GM23338 (cell line): ENCODE measurements at places on chromosomes 7 and 10. TPM values are rescaled to one million over a fixed set of nuclear protein-coding genes. Genes with fewer than 3 reads are reported as not detected.

- H3K4me1 ChIP-seq, result no peaks in the 10 kb centered on the region
- no peak for DNase-seq
- H3K36me3 ChIP-seq, result no peaks in the 10 kb centered on the region
- no peaks in the 10 kb centered on the region for H3K27me3 ChIP-seq
These were observed 52.4 kb upstream of the TMEM140 start for GRCh38 chr7:135095450-135095849.

DNA sequence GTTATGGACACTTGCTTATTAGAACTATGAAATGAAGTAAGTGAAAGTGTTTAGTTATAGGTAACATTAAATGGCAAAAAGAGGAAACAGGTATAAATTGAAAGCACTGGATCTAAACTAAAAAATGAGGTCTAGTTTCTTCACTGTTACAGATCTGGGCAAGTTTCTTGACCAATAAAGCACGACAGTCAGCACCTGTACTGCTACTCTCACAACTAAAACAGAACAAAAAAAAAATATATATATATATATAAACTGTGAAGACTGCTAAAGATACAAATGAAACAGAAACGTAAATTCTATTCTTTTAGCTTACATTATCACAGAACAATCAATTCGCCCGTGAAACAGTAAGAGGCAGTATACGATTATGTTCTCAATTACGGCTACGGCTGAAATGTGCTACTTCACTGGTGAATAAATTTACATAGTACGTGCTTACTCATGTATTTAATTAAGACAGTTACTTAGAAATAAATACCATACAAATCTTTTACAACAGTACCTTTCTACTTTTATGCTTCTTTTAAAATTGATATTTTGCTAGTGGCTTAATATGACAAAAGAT, 4.2 kb downstream of the AHR start:
- H3K27me3 ChIP-seq, result peaks cover 13% of the 10 kb centered on the region
- DNase-seq, result peak; percentile 21
- no peaks in the 10 kb centered on the region for H3K36me3 ChIP-seq
- peaks cover 21% of the 10 kb centered on the region for H3K4me1 ChIP-seq
- no peak overlapping the region for H3K4me3 ChIP-seq
- H3K27ac ChIP-seq, result no peak overlapping the region

WNT2 gene
- total RNA-seq, result not detected in 2 replicates

MDH2 gene
- total RNA-seq, result 126 and 150 TPM in 2 replicates

PNLIPRP3 gene
- not detected in 2 replicates for total RNA-seq

MCMBP gene
- 64.4 and 76.6 TPM in 2 replicates for total RNA-seq

GRCh38 chr10:106158241-106158640, 1006.3 kb downstream of the SORCS1 start:
- no peaks in the 10 kb centered on the region for H3K4me1 ChIP-seq
- DNase-seq, result no peak
- H3K4me3 ChIP-seq, result no peak overlapping the region
- H3K36me3 ChIP-seq, result no peaks in the 10 kb centered on the region
- H3K27me3 ChIP-seq, result no peaks in the 10 kb centered on the region

- DNase-seq, result no peak
- no peak overlapping the region for H3K27ac ChIP-seq
- H3K27me3 ChIP-seq, result no peaks in the 10 kb centered on the region
- H3K4me1 ChIP-seq, result no peaks in the 10 kb centered on the region
- peaks cover 3% of the 10 kb centered on the region; the same call in 1 of the 2 replicates for H3K36me3 ChIP-seq
These were observed 327.8 kb downstream of the PTPRN2 start for GRCh38 chr7:158259671-158260418.

DNA sequence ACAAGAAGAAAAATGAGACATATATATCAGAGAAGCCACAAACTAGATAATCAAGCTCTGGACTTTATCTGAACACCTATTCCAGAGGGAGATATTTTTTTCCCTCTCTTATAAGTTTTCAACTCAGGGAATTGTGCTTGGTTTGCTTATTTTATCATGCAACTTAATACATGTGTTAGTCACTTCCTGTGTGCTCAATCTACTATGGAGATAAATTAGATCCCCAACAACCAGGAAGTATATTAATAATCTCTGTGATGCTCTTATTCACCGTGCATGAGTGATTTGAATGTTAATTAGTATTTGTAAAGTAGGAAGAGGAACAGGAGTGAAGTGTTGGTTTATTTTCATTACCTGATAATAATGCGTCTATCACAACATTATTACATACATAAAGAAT, 38.8 kb upstream of the ZNF365 start:
- no peak overlapping the region for H3K4me3 ChIP-seq
- no peaks in the 10 kb centered on the region for H3K27me3 ChIP-seq
- no peak overlapping the region for H3K27ac ChIP-seq
- no peaks in the 10 kb centered on the region for H3K4me1 ChIP-seq

DNA sequence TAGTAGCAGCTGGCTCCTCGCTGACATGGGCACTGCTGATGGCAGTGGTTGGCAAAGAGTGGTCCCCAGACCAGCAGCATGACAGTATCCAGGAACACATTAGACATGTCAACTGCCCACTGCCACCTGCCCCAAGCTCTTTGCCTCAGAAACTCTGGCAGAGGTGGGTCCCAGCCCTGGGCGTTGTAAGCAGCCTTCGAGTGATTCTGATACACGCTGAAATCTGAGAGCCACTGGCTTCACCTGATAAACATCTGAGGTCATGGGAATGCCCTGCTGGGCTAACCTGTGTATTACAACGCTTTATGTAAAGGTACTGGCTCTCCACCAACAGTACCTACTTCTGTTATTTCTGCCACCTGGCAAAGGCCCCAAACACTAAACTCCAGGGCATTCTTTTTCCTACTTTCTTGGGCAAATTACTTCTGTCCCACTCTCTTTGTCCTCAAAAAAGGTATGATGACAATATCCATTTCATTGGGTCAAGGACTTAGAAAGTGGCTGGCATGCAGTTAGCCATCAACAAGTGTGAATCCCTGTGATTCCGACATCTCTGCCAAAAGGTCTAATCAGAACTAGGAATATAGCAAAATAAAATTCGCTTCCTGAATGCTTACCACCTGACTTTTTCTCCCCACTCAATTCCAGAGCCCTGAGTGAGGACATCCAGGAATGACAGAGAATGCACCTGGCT, 9.2 kb downstream of the SGMS1 start:
- peak; percentile 94 for DNase-seq
- H3K4me3 ChIP-seq, result no peak overlapping the region; the same call in 1 of the 2 replicates
- peak overlapping the region; percentile 33; the same call in 1 of the 2 replicates for H3K27ac ChIP-seq
- no peaks in the 10 kb centered on the region for H3K27me3 ChIP-seq

- H3K36me3 ChIP-seq, result no peaks in the 10 kb centered on the region
- DNase-seq, result no peak
- H3K4me3 ChIP-seq, result no peak overlapping the region
- no peaks in the 10 kb centered on the region; the same call in 1 of the 2 replicates for H3K4me1 ChIP-seq
These were observed 52.7 kb downstream of the SCIN start for GRCh38 chr7:12623223-12623622.

DNA sequence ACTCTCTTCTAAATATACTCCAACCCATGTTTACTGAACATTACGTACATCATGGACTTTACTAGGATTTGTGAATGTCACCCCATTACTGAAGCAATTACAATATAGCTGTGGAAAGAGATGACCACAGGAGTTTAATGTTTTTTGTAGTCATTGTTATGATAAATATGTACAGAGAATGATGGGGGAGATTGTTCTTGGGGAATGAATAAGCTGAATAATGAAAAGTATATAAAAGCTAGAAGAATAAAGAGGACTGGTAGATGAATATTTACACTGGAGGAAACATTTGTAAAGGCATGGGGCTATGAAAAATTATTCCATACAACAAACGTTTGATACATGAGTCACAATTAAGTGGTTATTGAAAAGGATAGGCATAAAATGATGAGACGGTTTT, 340.9 kb downstream of the SEMA3D start:
- no peak overlapping the region for H3K27ac ChIP-seq
- H3K4me3 ChIP-seq, result no peak overlapping the region
- H3K36me3 ChIP-seq, result no peaks in the 10 kb centered on the region
- H3K27me3 ChIP-seq, result no peaks in the 10 kb centered on the region
- no peak for DNase-seq
- no peaks in the 10 kb centered on the region for H3K4me1 ChIP-seq

DNA sequence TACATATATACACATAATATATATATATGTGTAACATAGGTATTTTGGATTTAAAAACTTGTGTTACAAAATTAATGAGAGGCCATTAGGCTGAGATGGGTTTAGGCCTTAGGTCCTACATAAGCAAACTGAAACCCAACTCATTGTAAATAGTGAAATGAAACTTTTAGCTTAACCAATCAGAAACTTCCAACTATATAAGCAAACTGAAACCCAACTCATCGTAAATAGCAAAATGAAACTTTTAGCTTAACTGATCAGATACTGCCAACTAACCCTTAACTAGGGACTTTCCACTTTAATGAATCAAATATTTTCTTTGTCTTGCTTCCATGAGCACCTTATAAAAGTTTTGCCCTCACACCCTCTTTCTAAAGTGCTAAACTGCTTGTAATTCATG, 17.3 kb upstream of the SAMD9L start:
- DNase-seq, result no peak
- no peak overlapping the region for H3K27ac ChIP-seq
- H3K36me3 ChIP-seq, result no peaks in the 10 kb centered on the region
- no peaks in the 10 kb centered on the region for H3K4me1 ChIP-seq
- H3K4me3 ChIP-seq, result no peak overlapping the region

GRCh38 chr7:127254163-127254684, 1.5 kb upstream of the GRM8 start:
- peaks cover 59% of the 10 kb centered on the region for H3K27me3 ChIP-seq
- H3K4me1 ChIP-seq, result peaks cover 22% of the 10 kb centered on the region
- no peaks in the 10 kb centered on the region for H3K36me3 ChIP-seq
- DNase-seq, result no peak
- H3K4me3 ChIP-seq, result peak overlapping the region; percentile 95
- no peak overlapping the region for H3K27ac ChIP-seq

- DNase-seq, result no peak
- no peaks in the 10 kb centered on the region for H3K4me1 ChIP-seq
- H3K36me3 ChIP-seq, result no peaks in the 10 kb centered on the region
- no peaks in the 10 kb centered on the region for H3K27me3 ChIP-seq
- no peak overlapping the region for H3K4me3 ChIP-seq
These were observed 34.5 kb downstream of the PPIF start for GRCh38 chr10:79381804-79382221.

NPS gene
- not detected in 2 replicates for total RNA-seq

DNA sequence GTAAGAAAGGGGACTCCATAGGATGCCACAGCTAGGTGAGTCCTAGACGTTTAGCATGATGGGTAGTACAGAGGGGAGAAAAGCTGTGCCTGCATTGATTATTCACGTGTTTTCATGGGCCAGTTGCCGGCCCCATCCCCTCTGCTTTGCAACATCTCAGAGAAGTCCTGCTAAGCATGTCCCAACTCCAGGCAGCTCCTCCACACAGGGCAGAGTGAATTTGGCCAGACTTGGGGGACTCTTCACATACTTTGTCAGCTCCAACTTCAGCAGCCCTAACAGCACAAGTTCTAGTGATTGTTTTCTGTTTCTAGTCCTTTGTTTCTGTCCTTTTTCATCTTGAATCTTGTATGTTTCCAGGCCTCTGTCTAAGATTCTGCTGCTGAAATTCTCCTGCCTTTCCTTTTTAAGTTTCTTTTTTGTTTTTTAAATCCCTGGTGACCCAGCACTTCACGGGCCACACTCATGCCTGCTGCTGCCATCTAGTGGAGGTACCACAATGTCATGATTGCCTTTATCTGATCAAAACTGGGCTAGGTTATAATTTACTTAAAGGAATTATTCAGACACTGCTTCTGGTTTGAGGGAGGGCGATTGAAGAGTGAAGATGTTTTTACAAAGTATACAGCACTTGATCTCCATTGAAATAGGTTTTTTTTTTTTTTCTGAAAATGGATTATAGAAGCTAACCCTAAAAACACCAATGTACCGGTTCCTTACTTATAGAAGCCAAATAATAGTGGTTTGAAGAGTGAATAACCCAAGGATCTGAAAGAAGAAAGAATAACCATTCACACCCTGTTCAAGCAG, 276.9 kb downstream of the CSTF2T start:
- no peak overlapping the region for H3K4me3 ChIP-seq
- no peaks in the 10 kb centered on the region for H3K27me3 ChIP-seq
- DNase-seq, result peak; percentile 79
- H3K27ac ChIP-seq, result no peak overlapping the region

DNA sequence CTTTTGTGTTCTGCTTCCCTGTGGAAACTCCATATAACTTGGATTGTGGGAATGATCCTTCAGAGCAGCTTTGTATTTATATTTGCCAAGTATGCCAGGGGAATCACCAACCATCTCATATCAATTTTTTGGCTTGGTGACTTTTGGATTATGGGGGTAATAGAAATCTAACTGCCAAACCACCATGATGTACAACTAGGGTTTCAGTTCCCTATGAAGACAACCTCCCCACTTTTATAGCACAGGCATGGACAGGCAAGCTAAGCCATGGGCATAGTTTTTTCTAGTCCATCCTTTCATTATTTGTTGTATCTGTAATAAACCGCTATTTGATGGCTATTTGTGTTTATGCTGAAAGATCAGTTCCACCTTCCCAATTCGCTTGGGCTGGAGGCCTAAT, 17.7 kb downstream of the NPY start:
- no peak for DNase-seq
- H3K4me3 ChIP-seq, result no peak overlapping the region
- no peaks in the 10 kb centered on the region for H3K4me1 ChIP-seq
- H3K27ac ChIP-seq, result no peak overlapping the region

GRCh38 chr10:80519936-80520650, 17.6 kb upstream of the SH2D4B start:
- H3K27ac ChIP-seq, result no peak overlapping the region
- H3K4me3 ChIP-seq, result no peak overlapping the region
- no peak for DNase-seq
- no peaks in the 10 kb centered on the region for H3K4me1 ChIP-seq
- no peaks in the 10 kb centered on the region for H3K27me3 ChIP-seq

- no peak for DNase-seq
- no peak overlapping the region for H3K27ac ChIP-seq
- H3K4me3 ChIP-seq, result no peak overlapping the region
- no peaks in the 10 kb centered on the region for H3K27me3 ChIP-seq
These were observed 996 bp upstream of the C10orf90 start for GRCh38 chr10:126671402-126671975.

DNA sequence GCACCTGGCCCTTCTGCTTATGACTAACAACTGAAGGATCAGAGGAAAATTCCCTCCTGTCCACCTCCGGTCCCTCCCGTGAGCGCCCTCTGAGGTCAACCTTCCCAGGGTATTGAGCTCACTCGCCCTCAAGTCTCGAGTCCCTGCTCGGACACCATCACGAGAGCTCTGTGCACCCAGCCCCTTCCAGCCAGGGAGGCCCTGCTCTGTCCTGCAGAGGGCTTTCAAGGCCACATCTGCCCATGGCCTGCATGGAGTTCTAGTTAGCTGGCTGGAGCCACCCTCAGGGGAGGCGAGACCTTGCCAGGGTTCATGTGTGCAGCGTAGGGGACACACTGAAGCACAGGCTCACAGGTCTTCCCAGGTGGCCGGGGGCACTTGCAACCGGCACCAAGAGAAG, 110.9 kb upstream of the MACROH2A2 start:
- no peak for DNase-seq
- H3K27ac ChIP-seq, result no peak overlapping the region
- H3K4me1 ChIP-seq, result no peaks in the 10 kb centered on the region
- no peaks in the 10 kb centered on the region for H3K27me3 ChIP-seq
- H3K36me3 ChIP-seq, result no peaks in the 10 kb centered on the region
